ENCODE measurements at places on chromosomes 7 and 10. TPM values are rescaled to one million over a fixed set of nuclear protein-coding genes. Genes with fewer than 3 reads are reported as not detected.

DNA sequence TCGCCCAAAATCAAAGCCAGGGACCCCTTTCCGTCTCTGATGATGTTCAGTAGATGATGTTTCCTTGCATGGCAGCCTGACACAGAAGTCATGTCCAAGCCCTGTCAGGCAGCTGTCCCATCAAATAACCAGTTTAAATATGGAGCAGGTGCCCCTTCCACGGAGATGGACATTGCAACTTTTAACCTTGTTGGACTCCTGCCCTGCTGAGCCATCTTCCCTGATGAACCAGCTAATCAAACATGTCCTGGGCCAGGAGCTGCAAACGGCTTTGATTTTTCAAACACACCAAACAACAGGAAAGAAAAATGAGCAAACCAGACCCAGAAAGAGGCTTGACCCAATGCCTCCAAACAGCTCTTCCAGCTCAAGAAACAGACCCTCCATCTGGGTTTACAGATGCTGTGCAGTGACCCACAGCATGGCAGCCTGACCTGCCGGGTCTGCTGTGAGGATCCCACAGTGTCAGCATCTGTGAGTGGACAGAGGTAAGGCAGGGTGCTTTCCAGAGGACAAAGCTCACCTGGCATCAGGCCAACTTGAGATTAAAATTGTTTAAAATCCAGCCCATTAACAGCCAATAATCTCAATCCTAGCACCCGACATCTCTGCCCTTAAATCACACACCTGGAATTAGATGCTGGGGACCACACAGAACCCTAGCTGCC lies 372.6 kb downstream of the GRID1 start:
- DNase-seq: no peak

GRCh38 chr10:63446716-63447440 lies 18.9 kb downstream of the JMJD1C start:
- no peak for DNase-seq

GRCh38 chr7:36668080-36668479 lies 56.2 kb downstream of the AOAH start:
- DNase-seq: no peak

DNA sequence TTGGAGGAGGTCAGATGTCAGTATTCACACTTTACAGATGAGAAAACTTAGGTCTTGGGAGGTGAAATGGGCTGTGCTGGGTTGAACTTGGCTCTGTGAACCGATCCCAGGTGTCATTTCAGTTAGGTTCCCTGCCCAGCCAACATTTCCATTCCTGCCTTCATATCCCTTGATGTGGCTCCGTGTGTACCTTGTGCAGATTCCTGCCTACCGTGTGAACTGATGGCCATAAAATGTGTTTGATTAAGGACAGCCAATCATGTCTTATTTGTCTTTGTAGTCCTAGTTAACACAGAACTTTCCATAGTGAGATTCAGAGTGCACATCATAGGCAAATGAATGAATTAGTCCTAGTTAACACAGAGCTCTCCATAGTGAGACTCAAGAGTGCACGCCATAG lies 101.0 kb upstream of the GATA3 start:
- DNase-seq: no peak

- no peak for DNase-seq
These were observed 91.9 kb downstream of the CSTF2T start for GRCh38 chr10:51607463-51607835.

GRCh38 chr7:151925446-151926335 lies 30.6 kb upstream of the GALNTL5 start:
- no peak for DNase-seq

- peak; percentile 84 for DNase-seq
These were observed at the start of gene FAS for GRCh38 chr10:88990384-88991160. Gene FAS (plus strand): TSS chr10:88990798. CDS start chr10:88990877, 79 bp downstream.

- DNase-seq: no peak
These were observed 10.1 kb downstream of the NFKB2 start for GRCh38 chr10:102405632-102406031.

- DNase-seq: no peak
These were observed 40.6 kb downstream of the NEBL start for GRCh38 chr10:20856484-20856883.

DNA sequence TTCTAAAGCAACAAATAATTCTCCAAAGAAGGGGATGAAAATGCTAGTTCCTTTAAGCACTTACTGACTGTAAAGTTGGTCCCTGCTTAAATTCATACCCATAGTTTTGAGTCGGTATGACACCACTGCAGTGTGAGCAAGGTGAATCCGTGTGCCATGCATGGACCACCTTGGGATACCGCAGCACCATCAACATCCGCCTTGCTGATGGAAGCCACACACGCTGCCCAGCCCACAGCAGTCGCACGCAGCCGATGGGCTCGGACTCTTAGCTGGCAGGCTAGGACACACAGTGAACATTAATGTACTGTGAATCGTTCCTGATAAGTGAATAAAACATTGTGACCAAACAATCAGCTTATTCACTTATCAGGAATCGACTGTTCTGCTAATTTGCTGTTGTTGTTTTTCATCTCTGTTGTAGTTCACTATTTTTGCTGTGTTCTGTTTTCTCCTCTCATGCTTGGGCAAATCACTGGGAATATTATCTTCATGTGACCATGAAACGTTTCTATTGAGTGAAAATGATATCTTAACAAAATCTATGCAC lies 275.5 kb downstream of the USP6NL start:
- no peak for DNase-seq

DNA sequence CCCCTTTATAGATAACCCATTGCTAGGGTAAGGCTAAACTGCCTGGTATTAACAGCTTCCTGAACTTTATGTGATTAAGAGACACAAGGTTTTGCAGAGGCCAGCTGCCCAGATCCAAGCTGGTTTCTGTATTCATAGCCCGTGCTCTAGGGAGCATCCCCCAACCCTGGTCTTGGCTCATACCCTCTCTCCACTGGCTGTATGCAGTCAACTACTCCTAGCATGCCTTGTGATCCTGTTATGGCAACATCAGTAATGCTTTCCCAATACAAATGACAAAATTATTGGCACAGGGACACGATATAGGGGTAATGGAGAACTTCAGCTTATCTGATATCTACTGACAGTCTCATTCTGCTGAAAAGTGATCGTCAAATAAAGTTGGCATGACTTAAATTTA lies 202.8 kb upstream of the MKLN1 start:
- DNase-seq: no peak

DNA sequence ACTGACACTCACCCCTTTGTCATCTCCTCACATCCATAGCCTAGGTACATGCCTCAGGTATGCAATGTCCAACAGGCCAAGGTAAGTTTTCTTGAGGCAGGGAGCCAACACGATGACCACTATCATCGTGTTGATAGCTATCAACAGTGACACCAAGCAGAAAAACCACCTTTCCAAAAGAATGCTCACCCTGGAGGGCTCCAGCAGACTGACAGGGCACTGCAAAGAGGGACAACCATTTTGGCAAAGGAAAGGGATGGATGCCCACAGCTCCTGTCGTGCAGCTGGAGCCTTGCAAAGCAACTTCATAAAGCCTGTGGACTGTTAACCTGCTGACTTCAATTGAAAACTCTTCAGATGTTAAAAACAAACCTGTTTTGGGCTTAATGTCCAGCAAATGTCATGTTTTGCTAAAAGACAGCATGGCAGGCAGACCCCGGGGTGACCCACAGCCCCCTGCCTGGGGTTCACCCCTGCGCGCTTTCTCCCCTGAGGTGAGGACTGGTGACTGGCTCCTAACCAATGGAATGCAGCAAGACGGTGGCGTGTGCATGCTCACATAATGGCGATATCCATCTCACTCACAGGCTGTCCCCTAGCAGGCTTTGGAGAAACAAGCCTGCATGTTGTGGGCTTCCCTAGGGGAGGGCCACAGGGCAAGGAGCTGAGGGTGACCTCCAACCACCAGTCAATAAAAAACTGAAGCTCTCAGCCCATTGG lies 293.8 kb downstream of the TCERG1L start:
- DNase-seq: no peak

GRCh38 chr7:131625817-131626372 lies 69.5 kb upstream of the PODXL start:
- peak; percentile 9 for DNase-seq

GRCh38 chr7:41915871-41916270 lies 213.0 kb upstream of the INHBA start:
- DNase-seq: no peak

GRCh38 chr7:112160130-112160770 lies 45.9 kb downstream of the DOCK4 start:
- no peak for DNase-seq

GRCh38 chr7:22587322-22587721 lies 87.3 kb upstream of the STEAP1B start:
- DNase-seq: no peak

DNA sequence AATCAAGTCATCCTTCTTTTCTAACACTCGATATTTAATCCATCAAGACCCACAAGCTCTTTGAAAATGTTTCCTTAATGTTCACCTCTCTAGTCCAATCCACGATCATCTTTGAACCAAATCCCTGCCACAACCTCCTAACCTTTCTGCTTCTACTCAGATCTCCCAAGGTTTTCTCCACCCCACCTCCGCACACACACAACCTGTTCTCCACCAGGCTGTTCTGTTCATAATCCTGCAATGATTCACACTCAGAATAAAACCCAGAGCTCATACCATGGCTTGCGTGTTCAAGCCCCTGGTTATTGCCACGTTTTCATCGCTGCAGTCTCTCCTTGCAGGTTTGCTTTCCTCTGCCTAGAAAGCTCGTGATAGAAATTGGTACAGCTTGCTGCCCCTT lies 53.8 kb upstream of the BAMBI start:
- no peak for DNase-seq

DNA sequence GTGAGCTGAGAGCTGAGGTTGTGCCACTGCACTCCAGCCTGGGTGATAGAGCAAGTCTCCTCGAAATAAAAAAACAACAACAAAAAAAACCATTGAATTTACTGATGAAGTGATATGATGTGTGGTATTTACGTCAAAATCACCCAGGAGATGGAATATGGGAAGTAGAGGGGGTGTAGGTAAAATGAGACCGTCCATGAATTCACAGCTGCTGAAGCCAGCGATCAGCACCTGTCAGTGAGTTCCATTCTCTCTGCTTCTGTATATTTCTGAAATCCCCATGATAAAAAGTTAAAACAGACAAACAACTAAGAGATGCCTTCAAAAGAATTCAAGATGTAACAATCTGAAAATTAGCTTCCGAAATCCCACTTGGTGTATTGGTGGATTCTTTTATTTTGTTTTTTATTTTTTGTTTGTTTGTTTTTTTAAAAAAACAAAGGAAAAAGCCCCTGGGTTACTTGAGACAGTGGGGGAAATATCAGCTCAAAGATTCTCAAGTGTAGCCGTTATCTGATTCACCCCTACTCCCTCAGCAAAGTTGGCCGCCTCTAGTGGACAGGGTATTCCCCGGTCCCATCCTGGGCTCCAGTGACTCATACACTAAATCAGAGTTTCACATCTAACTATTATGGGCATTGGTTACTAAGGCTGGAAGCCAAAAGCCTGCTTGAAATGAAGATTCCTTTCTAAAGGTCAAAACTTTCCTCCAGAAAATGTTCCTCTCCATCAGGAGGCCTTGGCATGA lies 76.4 kb downstream of the MAP3K8 start:
- no peak for DNase-seq

The GPR26 gene
- total RNA-seq: not detected

The FGFBP3 gene
- 2.1 TPM for total RNA-seq

The SFMBT2 gene
- 13.2 TPM for total RNA-seq

The SCART1 gene
- 2.6 TPM for total RNA-seq

The SPDYE2B gene
- not detected for total RNA-seq

The CDHR1 gene
- not detected for total RNA-seq

The PRRT4 gene
- total RNA-seq: not detected

All from thyroid gland (tissue), 4 donors.